ENCODE measurements at places on chromosomes 3 and 15.

GRCh38 chr3:73513260-73513659 is 111.5 kb downstream of the PDZRN3 start:
- DNase-seq: no peak

GRCh38 chr3:81393251-81393650 is 368.2 kb downstream of the GBE1 start:
- no peak for DNase-seq

DNA sequence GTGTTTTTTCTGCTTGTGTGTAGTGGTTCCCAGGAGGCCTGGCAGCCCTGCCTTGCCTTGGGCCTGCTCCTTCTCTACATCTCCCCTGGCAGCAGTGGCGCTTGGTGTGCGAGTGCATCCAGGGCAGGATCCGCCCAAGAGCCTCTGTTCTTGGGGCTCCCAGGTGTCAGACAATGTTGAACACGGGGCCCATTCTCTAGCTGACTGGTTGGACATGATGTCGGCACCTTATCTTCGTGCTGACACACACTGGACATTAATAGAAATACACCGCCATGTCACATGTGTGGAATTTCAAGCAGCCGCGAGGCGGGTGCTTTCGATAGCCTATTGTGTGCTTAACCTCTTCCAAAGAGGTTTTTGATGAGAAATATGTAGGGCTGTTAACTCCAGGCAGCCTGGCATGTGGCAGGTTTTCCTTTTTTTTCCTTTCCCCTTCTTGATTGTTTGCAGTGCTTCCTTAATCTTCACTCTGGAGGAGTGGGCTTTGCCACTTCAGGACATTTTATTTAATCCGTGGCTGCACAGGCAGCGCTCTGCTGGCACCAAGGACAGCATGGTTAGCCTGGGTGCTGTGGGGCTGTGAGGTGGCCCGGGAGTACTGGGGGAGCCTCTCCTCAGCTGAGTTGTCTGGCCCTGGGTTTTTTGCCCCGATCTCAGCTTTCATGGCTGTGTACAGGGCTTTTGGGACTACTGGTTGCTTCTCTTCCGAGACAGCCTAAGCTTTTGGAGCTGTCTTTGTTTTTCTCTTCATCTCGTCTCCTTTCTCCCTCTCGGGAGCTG is 42.5 kb downstream of the CHCHD6 start:
- DNase-seq: no peak

GRCh38 chr15:48423896-48424475 is 92.8 kb downstream of the DUT start:
- DNase-seq: no peak

DNA sequence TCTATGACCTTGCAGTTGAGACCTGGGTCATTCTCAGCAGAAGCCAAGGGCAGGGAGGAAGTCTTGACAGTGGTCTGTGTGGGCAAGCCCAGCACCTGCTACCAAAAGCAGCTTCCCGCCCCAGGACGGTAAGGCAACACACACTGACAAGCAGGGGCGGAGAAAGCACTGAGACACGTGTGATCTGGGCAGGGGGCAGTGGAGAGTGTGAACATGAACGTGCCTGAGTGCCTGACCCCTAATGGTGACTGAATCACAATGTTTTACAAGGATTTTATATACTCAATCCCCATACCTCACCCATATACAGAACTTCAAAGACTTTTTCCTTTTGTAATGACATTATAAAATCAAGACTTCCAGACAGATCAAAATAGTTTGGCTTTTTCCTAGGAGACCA is 35.2 kb downstream of the ANP32A start:
- DNase-seq: no peak

DNA sequence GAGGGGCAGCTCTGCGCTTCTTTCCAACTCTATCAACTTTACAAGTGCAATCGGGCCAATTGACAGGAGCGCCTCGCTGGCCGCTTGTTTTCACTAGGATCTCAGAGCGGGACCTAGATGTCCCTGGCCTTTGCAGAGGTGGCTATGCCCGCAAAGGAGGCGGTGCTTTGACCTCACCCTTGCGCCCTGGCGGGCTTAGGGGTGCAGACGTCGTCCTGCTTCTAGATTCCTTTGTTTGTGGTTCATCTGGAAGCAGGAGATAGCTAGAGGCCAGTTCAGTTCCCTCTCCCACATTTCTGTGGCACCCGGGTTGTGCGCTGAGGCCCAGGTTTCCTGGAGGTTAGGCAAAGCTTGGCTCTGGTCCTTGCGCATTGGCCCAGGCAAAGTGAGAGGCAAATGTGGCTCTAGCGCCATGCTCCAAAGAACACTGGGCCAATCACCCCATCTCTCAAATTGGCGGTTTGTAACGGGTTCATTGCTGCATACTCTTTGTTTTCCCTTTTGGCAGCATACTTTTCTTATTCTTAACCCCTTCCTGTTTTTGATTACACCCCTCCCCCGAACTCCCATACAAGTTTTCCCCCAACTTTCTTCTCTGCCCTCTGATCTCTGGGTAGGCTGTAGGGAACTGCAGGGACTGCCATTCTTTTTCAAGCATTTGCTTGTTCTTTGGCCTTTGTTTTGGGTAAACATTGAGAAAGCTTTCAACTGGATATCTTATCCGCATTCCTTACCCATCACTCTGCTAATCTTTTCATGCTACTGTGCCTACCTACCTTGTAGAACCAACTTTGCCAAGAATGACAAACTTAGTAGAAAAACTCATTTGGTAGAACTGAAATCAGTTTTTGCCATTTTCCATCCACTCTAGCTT is 1.4 kb downstream of the PPM1L start:
- DNase-seq: no peak

DNA sequence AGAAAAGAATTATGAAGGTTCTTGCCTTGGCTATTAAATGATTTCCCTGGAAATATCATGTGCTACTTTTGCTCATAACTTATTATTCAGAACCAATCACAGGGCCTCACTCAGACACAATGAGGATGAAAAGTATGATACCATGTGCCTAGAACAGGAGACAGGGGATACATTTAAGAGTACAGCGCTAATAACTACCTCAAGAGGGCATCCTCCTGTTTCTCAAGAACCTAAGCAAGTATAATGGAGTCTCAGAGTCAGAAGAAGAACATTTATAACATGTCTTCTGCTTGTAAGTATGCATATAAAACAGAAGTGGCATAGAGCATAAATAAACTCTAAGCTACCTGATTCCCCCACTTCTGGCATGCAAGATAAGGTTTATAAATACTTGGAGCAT is 125.4 kb upstream of the MME start:
- DNase-seq: no peak

- no peak for DNase-seq
Observed at GRCh38 chr15:46441294-46442062, 806.6 kb downstream of the SQOR start.

DNA sequence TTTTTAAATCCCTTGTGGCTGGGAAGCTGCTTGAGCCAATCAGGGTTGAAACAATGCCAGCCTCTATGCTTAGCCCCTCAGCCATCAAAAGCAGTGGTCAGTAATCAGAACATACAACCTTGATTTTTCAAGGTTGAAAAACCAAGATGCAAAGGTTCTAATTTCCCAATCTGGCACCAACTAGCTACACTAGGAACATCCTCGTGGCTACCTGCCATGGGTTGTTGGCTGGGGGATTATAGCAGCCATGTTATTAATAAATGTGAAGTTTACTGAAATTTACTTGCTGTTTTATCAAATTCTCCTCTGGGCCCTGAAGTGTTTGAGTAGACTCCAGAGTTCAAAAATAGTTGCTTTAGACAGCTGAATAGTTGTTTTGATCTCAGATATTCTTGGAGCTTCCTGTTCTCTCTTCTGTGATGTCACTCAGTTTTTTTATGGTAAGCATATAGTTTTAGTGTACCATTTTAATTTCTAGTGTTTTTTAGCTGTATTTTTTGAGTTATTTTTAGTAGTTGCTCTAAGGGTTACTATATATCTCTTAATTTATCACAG is 31.9 kb downstream of the PCCB start:
- DNase-seq: no peak

DNA sequence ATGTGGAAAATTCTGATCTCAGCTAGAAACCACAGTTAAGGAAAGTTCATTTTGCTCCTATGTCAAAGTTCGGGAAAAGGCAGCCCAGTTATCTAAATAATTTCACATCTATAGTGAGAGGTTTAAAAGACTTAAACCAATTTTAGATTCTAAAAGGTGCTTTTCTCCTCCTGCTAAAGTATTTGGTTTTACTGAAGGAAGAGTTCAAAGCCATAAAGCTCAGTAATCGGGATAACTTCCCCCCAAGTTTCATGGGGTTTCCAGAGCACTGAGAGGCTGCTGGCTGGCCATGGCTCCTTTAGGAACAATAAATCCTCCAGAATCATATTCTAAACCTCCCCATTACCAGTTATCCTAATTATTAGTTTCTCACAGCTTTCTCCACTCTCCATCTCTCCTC is 38.2 kb downstream of the ZIC4 start:
- DNase-seq: no peak

DNA sequence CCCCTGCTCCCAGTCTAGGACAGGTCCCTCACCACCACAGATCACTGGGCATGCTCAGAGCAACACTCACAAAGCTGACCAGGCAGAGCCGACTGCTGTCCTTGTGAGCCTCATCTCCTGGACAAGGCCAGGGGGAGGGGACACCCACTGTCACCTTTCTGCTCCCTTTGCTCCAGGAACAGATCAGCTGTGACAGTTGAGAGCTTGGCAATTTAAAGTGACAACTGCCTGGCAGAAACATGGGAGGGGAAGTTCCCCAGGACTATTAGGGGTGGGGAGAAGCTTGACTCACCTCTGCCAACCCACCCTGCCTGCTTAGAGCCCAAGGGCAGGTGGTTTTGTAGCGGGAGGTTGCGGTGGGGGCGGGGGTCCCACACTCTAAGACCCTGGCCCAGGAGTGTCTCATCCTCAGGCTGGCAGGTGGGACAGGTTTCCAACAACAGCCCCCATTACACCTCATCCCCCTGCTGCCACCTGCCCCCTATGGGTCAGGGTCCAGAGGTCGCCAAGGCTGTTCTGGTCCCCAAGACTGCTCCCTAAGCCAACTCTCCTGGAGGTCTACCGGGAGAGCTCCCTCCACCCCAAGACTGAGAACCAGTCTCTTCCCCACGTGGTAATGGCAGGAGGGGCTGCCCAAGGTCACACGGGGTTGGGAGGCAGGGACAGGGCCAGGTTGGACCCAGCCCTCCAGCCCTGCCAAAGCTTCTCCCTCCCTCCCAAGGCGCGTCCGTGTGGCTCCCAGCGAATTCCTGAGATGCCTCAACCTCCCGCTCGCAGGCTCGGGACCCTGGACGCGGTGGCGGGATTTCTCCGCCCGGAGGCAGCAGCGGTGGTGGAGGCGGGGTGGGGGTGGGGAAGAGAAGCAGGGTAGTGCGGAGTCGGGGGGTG is 80.4 kb downstream of the IQSEC1 start:
- no peak for DNase-seq

GRCh38 chr15:96500508-96500907 is 170.0 kb downstream of the NR2F2 start:
- DNase-seq: no peak

DNA sequence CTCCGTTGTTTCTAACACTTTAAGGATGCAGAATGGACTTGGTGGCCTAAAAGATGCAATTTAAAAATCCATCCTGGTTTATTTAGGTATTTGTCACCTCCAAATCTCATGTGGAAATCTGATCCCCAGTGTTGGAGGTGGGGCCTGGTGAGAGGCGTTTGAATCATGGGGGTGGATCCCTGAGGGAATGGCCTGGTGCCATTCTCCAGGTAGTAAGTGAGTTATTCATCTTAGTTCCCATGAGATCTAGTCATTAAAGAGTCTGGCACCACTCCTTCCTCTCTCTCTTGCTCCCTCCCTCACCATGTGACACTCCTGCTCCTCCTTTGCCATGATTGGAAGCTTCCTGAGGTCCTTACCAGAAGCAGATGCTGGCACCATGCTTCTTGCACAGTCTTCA is 339.1 kb downstream of the NTRK3 start:
- no peak for DNase-seq

- no peak for DNase-seq
Observed at GRCh38 chr3:65828706-65829105, 210.0 kb downstream of the MAGI1 start.

DNA sequence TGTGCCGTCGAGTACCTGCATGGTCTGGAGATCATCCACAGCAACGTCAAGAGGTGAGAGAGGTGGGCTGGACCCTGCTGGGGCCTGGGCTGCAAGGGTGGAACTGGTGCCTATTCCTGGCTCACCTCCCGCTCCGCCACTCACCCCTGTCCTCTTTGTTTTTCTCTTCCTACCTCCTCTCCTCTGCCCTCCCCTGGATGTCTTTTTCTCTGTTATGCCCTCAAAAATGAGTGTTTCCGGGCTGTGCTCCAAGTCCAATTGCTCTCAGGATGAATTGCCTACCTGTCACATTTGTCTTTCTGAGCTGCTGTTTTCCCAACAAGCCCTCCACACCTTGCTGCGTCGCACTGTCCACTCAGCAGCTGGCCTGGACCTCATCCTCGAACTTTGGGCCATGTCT is 28.5 kb upstream of the TATDN2 start:
- DNase-seq: no peak

DNA sequence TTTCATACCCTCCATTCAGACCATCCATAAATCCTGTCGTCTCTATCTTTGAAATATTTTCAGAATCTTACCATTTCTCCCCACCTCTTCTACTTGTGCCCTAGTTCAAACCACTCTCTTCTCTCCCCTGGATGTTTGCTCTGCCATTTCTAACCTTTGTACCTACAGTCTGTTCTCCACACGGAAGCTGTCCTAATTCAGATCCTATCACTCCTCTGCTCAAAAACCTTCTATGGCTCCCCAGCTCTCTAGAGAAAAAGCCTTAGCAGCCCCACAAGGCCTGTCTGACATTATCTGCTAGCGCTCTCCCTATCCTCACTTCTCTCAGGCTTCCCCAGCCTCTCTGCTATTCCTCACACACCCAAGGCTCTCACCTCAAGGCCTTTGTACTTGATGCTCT is 4.5 kb upstream of the SEMA5B start:
- no peak for DNase-seq

DNA sequence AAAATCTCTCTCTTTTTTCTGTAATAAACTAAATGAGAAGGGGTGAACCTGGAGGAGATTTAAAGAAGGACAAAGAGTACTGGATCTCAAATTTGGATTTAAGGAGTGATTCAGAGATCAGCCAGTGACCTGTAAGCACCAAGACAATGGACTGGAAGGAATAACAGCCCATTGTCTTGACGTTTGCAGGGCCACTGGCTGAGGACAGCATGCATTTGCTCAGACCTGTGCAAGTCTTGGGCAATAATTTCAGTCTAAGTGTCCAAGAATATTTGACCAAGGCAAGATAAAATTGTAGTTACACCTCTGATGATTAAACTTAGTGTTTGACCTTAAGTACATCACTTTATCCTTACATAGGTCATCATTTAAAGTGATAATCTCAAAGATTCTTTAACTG is 55.8 kb upstream of the OSTN start:
- DNase-seq: no peak

Measured in stimulated activated CD4-positive, alpha-beta T cell treated with anti-CD3 and anti-CD28 coated beads, Interleukin-1b, Interleukin-23, amount 100 ng/mL, for 1 hour (primary cell).